CD8-positive, alpha-beta memory T cell (primary cell): ENCODE measurements at places on chromosomes 6 and 20.

GRCh38 chr6:37820718-37821079, 1.2 kb downstream of the ZFAND3 start:
- no peak for DNase-seq

DNA sequence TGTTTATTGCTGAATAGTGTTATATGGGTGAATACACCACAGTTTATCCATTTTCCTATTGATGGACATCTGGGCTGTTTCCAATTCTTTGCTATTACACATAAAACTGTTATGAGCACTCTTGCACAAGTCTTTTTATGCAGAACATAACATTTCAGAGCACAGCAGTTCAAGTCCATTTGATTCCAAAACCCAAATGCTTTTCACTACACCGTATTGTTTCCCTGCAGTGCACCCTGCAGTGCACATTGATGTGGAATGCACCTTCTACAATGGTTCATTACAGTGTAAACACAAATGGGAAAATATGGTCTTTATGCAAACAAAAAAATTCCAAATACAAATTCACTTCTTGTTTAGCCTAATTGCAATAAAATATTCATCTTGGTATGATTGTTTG, 3.6 kb upstream of the SLC2A12 start:
- DNase-seq, result no peak

DNA sequence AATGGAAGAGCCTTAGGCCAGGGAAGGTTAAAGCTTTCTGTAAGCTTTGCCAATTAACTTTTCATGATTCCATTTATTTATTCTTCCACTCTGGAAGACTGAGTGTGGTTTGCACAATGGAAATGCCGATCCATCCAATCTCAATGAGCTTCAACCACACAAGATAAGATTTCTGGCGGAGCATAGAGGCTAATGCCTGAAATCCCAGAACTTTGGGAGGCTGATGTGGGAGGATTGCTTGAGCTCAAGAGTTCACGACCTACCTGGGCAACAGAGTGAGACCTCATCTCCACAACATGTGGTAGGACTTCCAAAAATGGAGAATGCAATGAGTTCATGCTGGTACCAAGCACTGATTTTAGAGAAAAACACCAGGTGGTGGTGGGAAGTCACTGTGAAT, 6.2 kb downstream of the ENPP1 start:
- no peak for DNase-seq

DNA sequence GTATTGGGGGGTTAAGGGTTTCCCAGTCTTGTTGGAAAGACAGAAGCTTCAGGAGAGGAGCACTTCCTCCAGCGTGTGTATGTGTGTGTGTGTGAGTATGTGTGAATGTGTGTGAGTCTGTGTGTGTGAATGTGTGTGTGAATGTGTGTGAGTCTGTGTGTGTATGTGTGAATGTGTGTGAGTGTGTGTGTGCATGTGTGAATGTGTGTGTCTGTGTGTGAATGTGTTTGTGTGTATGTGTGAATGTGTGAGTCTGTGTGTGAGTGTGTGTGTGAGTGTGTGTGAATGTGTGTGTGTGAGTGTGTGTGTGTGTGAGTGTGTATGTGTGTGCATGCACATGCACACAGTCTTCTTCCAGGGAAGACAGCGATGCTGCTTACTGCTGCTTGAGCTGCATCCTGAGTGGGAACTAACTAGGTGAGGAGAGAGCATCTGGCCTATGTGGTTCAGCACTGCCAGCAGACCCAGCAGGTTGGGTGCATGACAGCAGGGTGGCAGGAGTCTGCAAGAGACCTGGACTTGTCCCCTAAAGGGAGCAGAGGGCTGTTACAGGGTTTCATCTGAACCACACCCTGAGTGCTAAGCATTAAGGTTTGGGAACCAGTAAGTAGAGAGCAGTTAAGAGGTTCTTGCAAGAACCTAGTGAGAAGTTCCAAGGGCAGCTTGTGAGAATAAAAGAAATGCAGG, 22.7 kb upstream of the CCND3 start:
- DNase-seq, result no peak

GRCh38 chr6:166556863-166557322, 29.6 kb downstream of the RAMACL start:
- DNase-seq, result no peak

- DNase-seq, result no peak
Observed at GRCh38 chr6:74343804-74344203, 647.8 kb downstream of the CD109 start.
